Activated CD4-positive, alpha-beta T cell treated with anti-CD3 and anti-CD28 coated beads, Interleukin-2, amount 50 U/mL, for 16 hours (primary cell): ENCODE measurements at places on chromosomes 12 and 14.

DNA sequence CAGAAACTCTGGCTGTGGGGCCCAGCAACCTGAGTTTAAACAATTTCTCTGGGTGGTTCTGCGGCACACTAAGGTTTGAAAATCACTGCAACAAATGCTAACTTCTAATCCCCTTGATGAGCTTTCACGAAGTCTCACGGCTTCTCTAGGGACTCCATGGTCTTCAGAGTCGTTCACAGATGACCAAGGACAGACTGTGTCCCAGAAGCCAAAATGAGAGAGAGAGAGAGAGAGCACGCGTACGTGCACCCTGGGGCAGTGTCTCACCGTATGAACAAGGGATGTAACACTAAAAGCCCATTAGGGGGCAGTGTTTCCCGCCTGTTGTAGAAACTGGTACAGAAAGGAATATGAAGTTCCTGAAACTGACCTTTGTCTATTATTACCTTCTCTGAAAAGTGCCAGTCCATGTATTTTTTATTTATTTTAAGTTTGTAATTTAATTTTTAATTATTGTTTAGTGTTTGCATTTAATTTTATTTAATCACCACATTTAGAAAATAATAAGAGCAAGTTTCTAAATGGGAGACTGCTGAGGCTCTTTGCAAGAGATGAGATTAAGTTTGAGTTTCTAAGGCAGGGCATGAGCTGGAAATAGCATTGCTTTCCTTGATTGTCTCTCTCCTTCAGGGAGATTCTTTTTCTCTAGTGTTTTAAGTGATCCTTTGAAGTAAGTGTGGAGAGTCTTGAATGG is 3.4 kb downstream of the APOLD1 start:
- DNase-seq = peak; percentile 83

DNA sequence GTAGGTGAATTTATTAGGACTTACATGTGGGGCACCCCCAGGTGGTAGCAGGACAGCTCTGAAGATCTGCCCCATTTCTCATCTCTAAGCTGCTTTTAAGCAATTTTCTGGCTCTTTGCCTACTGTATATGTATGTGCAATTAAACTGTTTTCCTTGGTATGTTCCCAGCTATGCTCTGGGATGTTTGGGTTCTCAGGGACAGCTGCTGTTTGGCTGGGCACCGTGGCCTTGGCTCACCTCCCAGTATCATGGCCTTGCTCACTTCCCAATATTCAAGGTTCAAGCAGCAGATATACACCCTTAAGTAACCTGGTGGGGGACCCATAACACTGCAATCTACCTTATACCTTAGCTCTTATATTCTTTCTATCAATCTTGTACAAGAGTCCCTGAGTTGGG is 53.7 kb upstream of the KITLG start:
- DNase-seq = no peak

- peak; percentile 27 for DNase-seq
Measured at GRCh38 chr12:47686645-47687240, 19.1 kb downstream of the RPAP3 start.

GRCh38 chr12:89235189-89235993 is 116.9 kb downstream of the DUSP6 start:
- no peak for DNase-seq

GRCh38 chr14:52220924-52221811 is 46.3 kb upstream of the PTGDR start:
- peak; percentile 4 for DNase-seq

DNA sequence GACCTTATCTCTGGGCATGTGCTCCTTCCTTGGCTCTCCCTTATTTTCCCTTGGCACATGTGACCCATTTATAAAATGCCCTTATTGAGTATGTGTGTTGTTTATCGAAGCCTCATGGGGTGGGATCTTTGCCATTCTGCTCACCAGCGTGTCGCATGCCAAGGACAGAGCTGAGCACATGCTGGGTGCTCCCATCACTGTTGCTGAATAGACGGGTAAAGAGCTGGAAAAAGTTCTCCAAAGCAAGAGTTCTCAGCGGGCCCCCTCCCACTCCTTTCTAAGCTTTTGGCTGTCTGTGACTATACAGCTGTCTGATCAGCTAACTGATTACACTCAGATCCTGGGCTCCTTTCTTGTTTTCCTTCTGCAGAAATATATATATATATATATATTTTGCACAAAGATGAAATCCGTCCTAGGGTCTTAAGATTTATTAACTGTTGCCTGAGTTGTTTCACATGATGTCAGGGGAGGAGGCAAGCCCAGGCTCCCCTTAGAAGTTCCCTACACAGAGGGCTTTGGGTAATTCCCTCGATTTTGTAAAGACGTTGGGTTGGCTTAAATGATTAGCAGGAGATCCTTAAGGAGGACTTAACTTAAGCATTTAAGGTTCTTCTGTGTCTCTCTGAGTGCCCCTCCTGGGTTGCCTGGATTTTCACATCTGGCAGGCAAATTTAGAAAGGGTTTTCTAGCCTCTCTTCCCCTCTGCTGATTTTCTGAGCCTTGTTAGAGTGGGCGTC is 71.6 kb downstream of the TMEM132C start:
- no peak for DNase-seq

DNA sequence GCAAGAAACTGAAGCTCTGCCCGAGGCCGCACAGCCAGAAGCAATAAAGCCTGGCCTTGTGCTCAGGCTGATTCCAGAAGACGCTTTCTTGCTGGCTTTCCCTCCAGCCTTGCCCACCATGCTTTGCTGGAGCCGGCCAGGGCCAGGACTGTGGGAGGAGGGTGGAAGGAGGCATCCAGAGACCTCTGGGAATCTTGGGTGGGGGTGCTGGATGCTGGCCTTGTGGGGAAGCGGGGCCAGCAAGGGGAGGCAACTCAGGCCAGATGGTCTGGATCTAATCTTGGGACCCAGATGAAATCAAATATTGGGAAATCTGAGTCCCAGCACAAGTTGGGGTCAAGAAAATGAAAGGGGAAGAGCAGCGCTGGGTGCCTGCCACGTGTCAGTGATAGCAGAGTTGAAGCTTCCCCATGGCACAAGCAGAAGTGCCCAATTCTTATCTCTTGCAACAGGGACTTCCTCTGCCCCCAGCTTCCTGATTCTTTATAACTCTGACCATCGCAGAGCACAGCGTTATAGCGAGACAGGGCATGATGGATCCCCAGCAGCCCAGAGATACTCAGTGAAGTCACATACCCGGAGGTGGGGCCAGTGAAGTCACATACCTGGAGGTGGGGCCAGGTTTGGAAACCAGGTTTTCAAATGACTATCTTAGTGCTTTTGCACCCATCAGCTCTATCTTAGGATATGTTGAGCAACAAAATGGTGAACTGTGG is 6.4 kb upstream of the RABGGTA start:
- no peak for DNase-seq

DNA sequence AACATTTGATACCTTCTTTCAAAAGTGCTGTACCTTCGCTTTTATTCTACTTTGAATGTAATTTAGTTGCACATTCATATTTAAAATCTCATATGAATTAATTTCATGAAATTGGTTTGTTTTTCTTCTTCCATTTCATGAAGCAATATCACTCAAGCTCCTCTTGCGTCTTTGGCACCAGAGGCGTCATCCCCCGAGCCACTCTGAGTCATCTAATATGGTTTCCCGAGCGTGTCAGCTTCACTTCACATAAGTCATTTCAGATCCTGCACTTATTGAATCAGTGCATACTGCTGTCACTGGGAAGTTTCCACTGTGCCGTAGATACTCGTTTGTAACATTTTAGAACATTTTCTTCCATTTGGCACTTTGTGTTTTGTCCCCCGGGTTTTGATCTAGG is 105.6 kb downstream of the SLC25A47 start:
- peak; percentile 46 for DNase-seq

DNA sequence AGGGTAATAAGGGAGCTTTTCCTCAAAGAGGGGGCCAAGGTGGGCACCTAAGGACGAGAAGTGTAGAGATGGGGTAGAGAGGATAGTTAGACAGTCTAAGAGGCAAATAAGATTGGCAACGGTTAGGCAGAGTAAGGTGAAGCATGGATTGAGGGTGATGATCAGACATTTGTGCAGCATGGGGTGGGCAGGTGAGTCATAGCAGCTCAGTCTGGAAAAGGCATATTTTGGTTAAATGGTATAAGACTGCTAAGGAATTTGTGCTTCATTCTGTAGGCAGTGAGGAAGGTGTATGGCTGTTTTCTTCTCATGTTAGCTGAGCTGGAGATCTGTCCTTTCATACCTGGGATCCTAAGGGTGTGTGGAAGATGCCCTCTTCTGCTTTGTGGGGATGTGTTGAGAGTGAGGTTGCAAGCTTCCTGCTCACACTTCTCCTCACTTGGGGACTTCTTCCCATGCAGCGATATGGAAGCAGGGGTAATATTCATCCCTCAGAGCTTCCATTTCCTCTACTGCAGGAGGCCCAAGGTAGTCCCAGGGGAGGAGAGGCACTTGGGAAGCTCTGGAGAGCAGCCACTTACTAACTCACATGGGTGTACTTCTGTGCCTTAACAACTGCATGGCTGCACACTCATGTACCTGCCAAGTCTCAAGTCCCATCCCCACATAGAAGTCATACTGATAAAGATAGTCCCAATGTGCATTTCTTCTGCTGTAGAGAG is 28.9 kb downstream of the GSG1 start:
- no peak for DNase-seq
